Brain (organoid and tissue), 16 donors: ENCODE measurements at places on chromosomes 7 and 10.

DNA sequence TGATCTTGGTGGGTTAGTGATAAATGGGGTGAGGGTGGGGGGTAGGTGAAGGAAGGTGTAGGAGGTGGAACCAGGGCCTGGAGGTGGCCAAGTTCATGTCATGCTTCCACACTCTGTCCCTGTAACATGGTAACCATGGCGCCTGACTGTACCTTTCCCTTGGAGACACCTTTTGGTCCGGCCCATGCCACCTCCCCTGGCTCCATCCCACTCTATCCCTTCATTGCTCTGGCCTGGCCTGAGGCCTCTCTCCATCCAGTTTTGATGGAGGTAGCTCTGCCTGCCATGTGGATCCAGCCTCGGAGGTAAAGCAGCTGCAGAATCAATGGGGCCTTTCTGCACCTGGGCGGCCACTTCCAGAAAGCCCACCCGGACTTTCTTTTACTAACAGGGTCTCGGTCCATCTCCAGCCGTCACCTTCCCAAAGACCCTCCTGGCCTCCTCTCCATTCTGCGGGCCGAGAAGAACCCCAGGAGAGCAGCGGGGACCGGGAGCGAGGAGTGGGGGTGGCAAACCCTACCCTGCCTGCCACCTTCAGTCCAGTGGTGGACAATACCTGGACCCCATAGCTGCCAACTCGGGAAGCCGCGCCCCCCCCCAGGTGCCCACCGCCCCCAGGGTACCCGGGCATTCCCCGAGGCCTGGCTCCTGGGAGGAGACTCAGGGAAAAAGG is 504 bp upstream of the TRRAP start:
- DNase-seq, result no peak

DNA sequence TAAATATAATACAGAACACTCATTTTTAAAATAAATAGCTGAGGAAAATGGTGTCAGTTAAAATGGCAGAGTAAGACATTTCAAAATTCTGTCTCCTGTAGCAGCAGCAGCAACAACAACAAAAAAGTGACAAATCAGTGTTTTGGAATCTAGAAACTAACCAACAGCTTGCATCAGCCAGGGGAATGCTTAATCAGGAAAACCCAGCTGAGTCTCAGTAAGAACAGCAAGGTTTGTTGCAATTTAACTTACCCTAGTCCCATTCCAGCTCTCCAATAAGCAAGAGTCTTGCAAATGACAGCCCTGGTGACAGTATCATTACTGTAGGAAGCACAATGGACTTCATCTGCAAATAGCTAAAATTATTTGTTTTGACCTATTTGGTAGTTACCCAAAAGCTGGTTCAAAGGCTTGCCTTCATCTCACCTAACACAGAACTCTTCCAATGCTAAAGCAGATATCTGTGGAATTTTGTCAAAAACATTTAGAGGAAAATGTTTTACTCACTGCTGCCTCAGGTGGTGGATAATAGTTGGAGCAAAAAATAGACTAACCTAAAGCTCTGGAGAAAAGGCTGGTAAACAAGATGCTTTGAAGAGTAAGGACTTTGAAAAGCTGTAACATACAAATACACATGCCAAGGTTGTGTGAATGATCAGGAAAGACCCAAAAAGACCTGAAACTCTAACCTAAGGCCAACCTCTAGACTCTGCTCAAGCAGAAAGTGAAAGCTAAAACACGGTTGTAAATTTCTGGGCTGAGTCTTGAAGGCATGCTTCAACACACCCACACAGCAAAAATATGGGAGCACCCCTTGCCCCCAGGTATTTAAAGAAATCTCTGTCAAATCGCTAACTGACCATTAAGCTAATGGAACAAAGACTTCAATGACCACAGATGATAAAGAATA is 9.9 kb upstream of the ARHGAP22 start:
- no peak for DNase-seq

DNA sequence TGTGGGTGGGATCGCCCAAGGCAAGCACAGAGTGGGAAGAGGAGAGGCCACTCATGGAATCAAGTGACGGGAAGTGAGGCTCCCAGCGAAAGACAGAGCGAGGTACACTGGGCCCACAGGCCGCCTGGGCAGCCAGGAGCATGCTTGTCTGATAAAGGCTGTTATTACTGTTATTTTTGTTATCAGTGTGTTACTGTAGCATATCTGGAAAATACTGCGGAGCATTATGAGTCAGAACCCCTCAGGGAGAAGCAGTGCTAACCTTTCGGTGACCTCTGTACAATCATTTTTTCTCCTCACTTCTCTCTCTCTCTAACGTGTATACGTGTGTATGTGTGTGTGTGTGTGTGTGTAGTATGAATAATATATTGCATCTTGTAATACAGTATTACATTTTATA is 3.8 kb upstream of the TCERG1L start:
- no peak for DNase-seq

GRCh38 chr7:132548489-132549078 is 27.7 kb downstream of the PLXNA4 start:
- DNase-seq, result no peak

DNA sequence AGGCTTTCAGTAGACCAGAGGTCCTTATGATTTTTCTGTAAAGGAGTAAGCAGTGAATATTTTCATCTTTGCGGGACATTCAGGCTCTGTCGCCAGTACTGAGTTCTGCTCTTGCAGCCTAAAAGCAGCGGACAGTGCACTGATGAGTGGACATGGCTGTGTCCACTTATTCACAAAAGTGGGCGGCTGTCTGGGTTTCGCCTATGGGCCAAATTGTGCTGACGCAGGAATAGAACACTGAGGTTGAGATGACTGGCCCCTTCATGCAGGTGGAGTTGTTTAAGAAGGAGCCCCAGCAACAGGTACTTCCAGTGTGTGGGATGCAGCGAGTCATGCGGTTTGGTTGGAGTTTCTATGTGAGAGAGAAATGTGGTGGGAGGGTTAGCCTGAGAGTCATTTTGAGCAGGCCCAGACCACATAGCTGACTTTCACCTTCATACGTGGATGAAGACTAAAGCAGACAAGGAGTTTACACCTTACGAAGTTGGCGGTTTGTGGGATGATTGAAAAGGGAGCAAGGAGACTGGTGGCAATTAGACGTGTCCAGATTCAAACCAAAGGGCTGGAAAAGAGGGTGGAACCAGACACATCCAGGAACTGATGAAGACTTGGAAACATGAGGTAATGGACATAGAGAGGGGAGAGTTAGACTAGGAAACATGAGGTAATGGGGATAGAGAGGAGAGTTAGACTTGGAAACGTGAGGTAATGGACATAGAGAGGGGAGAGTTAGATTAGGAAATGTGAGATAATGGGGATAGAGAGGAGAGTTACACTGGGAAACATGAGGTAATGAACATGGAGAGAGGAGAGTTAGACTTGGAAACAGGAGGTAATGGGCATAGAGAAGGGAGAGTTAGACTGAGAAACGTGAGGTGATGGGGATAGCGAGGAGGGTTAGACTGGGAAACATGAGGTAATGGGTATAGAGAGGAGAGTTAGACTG is 38.2 kb downstream of the WDR37 start:
- no peak for DNase-seq

DNA sequence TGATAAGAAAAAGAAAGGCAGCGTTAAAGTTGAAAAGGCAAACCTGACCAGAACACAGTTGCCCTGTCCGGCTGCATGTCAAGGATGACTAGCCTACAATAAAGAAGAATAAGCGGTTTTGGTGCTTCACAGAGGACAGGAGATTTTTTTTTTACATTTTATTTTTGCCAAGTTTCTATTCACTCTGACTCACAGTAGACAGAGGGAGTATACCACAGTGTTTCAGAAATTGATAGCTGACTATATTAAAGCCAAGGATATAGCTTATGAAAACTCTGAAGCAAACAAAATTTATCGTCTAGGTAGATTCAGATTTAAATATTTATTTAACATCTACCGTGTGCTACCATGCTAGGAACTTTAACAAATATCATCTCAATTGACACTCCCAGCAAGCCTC is 16.9 kb upstream of the POLR1F start:
- DNase-seq, result no peak

DNA sequence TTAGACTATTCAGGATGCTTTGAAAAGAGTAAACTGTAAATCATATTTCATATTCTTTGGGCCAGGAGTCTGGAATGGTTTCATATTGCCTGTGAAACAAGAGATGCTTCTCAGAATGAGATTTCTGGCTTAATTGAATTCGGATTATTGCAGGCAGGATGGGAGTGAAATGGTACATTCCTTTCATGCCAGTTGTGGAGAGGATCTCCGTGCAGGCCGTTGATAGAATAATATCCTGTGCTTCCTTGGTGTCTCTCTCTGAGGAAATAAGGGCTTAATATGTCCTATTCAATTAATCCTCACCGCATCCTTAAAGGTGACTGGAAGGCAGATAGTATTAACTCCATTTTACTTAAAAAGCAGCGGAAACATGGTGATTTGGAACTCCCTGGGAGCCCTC is 56.6 kb downstream of the CUX1 start:
- no peak for DNase-seq

- no peak for DNase-seq
Measured at GRCh38 chr7:37282927-37283326, 165.7 kb downstream of the ELMO1 start.

GRCh38 chr7:36273836-36274235 is 115.8 kb upstream of the ANLN start:
- DNase-seq, result no peak

DNA sequence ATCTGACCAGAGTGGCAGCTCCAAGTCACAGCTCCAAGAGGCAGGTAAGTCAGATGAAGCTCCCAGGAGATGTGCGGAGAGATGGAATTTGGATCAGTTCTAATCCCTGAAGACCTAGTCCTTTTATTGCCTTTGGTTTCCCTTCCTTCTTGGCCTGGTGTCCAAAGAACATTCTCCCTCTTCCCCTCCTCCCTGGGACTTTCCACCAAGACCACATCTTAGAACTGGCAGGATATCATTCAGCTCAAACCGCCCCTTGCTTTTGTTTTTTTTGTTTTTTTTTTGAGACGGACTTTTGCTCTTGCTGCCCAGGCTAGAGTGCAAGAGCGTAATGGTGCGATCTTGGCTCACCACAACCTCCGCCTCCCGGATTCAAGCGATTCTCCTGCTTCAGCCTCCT is 190.8 kb downstream of the GFRA1 start:
- no peak for DNase-seq

DNA sequence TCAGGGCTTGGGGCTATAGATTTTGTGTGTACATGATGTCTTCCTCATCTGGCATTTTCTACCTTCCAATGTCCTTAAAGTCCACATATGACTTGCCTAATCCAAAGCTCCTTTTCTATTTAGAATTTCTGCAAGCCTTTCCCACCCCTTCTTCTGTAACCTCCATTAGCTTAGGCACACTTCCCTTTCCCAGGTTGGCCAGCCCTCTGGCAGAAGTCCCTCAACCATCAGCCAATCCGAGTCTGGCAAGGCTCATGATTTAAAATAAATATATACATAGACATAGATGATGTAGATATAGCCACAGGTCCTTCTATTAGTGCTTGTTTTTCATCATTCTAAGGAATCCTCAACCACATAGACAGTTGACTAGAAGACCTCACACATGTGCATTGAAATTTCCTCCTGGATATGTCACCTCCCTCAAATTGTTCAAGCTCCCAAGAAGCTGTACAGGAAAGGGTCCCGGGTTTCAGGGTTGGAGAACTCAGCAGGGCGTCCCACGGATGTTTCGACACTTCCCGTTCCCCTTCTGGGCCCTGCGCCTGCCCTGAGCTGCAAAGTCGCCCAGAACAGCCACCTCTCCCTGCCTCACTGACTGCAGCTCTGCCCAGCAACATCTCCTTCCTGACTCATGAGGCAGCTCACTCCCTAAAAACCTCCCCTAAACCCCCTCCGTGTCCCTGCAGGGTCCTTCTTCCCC is 20.4 kb upstream of the PIK3AP1 start:
- no peak for DNase-seq

GRCh38 chr7:151110236-151110940 is 24.1 kb downstream of the AGAP3 start:
- DNase-seq, result no peak

DNA sequence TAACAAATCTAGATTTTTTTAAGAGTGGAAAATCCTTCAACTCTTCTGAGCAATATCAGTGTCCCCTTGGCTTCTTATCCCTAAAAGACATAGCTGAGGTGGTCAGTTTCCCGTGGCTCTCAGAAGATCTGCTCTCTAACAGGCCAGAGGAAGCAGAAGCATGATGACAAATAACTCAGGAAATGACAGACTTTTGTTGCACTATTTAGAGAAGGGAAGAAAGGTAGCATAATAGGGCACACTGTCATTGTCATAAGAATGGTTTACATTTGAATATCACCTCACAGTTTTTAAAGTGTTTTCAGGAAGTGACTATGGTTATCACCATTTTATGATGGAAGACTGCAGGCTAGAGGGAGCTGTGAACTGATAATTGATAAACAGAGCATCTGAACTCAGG is 33.6 kb upstream of the RAPGEF5 start:
- DNase-seq, result no peak

DNA sequence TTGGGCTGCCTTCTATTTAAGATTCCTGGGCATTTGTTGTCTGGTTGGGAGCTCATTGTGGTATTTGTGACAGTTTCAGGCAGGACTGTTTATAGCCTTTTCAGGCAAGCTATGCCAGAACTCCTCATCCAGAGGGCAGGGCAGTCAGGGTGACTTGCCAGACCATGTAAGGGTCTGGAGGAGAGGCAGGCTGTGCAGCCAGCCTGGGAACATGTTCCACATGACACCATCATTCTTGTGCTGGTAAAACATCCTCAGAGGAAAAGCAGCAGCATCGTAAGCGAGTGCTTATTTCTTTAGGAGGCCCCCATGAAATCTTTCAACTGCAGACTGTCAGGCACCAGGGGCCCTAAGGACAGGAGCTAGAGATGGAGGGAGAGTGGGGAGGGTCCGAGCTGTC is 44.0 kb upstream of the SORBS1 start:
- no peak for DNase-seq

GRCh38 chr10:34333513-34333912 is 481.6 kb downstream of the PARD3 start:
- DNase-seq, result no peak

GRCh38 chr7:131649003-131649541 is 92.6 kb upstream of the PODXL start:
- DNase-seq, result no peak

DNA sequence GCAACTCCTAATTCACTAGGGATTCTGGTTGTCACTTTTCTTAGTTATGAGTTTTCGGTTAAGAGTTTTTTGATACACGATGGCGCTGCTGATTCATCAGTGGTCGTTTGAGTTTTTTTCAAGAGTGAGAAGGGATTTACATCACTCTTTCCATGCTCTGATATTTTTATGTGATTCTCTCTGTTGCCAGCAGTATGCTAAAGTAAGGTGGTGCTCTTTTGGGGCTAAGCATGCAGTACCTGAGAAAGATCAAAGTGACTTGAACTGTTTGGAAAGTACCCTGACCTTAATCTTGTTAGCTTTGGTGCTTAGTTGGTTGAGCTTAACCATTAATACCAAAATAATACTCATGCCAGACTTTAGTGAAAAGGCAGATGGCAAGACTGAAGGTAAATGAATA is 28.1 kb downstream of the STAMBPL1 start:
- DNase-seq, result no peak

DNA sequence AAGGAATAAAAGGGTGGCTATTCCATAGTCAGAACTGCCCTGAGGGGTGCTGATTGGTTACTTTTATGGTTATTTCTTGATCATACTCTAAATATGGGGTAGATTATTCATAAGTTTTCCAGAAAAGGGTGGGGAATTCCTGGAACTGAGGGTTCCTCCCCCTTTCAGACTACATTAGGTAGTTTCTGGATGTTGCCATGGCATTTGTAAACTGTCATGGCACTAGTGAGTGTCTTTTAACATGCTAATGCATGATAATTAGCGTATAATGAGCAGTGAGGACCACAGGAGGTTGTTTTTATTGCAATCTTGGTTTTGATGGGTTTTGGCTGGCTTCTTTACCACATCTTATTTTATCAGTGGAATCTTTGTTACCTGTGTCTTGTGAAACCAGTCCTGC is 26.5 kb upstream of the POT1 start:
- no peak for DNase-seq

- no peak for DNase-seq
Measured at GRCh38 chr10:21927631-21928353, 75.7 kb downstream of the DNAJC1 start.
